Esophagus muscularis mucosa (tissue), 4 donors: ENCODE measurements at places on chromosomes 12 and 14. TPM values are rescaled to one million over a fixed set of nuclear protein-coding genes. Genes with fewer than 3 reads are reported as not detected.

DNA sequence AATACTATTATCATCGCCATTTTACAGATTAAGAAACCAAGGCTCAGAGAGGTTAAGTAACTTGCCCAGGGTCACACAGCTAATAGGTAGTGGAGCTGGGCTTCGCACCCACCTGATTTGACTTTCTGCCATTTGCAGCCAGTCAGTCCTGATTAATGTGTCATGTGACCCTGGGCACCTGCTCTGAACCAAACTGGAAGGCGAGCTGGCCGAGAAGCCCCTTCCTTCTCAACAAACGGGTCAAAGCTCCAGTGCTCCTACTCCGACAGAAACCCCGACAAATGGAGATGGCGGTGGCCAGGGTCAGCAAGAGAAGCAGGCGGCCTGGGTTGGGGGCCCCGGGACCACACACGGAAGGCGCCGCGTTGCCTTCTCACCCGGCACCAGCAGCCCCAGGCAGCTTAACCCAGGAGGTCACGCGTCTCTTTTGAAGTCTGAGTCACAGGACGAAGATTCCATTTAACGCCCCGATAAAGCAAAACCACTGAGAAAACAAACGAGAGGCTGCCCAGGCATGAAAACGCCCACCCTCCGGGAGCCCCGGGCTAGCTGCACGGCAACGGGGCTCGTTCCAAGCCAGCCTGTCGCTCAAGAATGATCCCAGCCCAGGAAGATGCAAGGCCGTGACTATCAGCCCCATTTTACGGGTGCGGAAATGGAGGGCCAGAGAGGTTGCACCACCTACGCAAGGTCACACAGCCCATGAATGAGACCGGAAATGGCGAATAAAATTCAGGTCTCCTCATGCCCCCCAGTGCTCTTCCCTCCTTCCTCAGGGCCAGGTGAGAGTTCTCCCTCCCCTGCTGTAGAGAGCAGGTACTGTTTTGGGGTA lies 124.8 kb downstream of the SCARB1 start:
- DNase-seq = no peak
- no peaks in the 10 kb centered on the region for H3K36me3 ChIP-seq
- H3K4me1 ChIP-seq = peaks cover 38% of the 10 kb centered on the region
- H3K27ac ChIP-seq = no peak overlapping the region
- H3K27me3 ChIP-seq = no peaks in the 10 kb centered on the region
- H3K4me3 ChIP-seq = no peak overlapping the region

- no peak overlapping the region for H3K4me3 ChIP-seq
- peak; percentile 82 for DNase-seq
- H3K36me3 ChIP-seq = no peaks in the 10 kb centered on the region
Measured at GRCh38 chr14:33851931-33852330, 98.9 kb downstream of the EGLN3 start.

- no peak for DNase-seq
- H3K27ac ChIP-seq = no peak overlapping the region
- no peaks in the 10 kb centered on the region for H3K36me3 ChIP-seq
- no peak overlapping the region for H3K4me3 ChIP-seq
- H3K27me3 ChIP-seq = no peaks in the 10 kb centered on the region
Measured at GRCh38 chr12:89514751-89515150, 9.8 kb downstream of the GALNT4 start.

TCHP gene
- 17.1 TPM for total RNA-seq

- H3K4me3 ChIP-seq = no peak overlapping the region
- H3K36me3 ChIP-seq = no peaks in the 10 kb centered on the region
- no peak overlapping the region for H3K27ac ChIP-seq
- peaks cover 37% of the 10 kb centered on the region for H3K27me3 ChIP-seq
Measured at GRCh38 chr12:117294189-117294603, 67.2 kb downstream of the NOS1 start.

FGF6 gene
- not detected for total RNA-seq

GRCh38 chr12:15543347-15543746 lies 221.0 kb downstream of the PTPRO start:
- no peak for DNase-seq
- no peak overlapping the region for H3K4me3 ChIP-seq
- H3K4me1 ChIP-seq = peaks cover 11% of the 10 kb centered on the region
- H3K36me3 ChIP-seq = no peaks in the 10 kb centered on the region
- no peak overlapping the region for H3K27ac ChIP-seq

DNA sequence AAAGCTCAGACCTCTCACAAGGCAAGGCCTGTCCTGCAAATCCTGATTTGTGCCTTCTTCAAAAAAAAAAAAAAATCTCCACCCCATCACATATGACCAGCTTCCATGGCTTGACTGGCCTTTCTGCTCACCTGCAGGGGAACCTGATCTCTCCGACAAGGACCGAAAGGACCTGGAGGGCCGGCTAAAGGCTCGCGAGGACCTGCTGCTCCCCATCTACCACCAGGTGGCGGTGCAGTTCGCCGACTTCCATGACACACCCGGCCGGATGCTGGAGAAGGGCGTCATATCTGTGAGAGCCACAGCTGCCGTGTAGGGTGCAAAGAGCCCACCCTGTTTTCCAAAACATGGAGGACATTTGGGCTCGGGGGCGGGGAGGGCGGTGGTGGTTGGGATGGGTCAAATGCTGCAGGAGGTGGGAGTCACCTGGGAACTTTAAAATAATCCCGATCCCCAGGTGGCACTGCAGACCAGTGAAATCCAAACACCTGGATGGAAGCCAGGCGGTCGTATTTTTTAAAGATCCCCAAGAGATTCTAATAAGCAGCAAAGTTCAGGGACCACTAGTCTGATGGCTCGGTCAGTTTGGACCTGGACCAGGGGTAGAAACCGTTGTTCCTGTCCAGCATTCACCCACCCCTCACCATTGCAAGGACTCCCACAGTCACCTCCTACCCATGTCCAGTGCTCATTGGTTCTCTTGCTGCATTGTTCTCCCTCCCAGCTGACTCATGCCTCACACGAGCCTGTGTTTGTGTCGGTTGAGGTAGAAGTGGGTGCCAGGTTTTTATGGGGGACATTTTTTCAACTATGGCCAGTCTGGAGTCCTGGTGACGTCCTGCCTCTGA lies 44.8 kb downstream of the FOXN4 start:
- no peak for DNase-seq
- peaks cover 74% of the 10 kb centered on the region for H3K36me3 ChIP-seq
- no peak overlapping the region for H3K4me3 ChIP-seq
- H3K4me1 ChIP-seq = no peaks in the 10 kb centered on the region
- H3K27ac ChIP-seq = peak overlapping the region; percentile 41

ANHX gene
- total RNA-seq = not detected
